ENCODE measurements at places on chromosomes 6 and 20. TPM values are rescaled to one million over a fixed set of nuclear protein-coding genes. Genes with fewer than 3 reads are reported as not detected.
A peak's percentile ranks its signal among the peaks of the same experiment; 100 is the strongest.

DNA sequence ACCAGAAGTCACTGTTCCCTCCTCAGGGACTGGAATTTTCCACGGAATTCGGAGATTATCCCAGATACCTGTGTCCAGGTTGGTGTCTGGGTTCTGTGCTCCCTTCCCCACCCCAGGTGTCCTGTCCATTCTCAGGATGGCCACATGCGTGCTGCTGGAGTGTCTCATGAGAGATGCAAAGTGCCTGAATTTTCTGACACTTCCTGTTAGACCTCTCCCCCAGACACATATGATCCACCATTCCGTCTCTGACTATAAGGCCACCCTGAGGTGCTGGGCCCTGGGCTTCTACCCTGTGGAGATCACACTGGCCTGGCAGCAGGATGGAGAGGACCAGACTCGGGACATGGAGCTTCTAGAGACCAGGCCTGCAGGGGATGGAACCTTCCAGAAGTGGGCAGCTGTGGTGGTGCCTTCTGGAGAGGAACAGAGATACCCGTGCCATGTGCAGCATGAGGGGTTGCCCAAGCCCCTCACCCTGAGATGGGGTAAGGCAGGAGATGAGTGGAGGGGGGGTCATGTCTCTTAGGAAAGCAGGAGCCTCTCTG is 14.4 kb upstream of the HLA-A start:
- H3K27ac ChIP-seq, result no peak overlapping the region
- no peak for DNase-seq
- H3K4me1 ChIP-seq, result peaks cover 20% of the 10 kb centered on the region
- H3K36me3 ChIP-seq, result peaks cover 25% of the 10 kb centered on the region
- H3K27me3 ChIP-seq, result no peaks in the 10 kb centered on the region

GRCh38 chr6:106243261-106243660 is 82.3 kb downstream of the ATG5 start:
- H3K4me3 ChIP-seq, result no peak overlapping the region
- DNase-seq, result no peak
- H3K36me3 ChIP-seq, result no peaks in the 10 kb centered on the region
- H3K27ac ChIP-seq, result no peak overlapping the region

- H3K36me3 ChIP-seq, result no peaks in the 10 kb centered on the region
- no peak overlapping the region for H3K27ac ChIP-seq
- H3K4me3 ChIP-seq, result no peak overlapping the region
- DNase-seq, result no peak
Measured at GRCh38 chr20:32067234-32067821, 15.3 kb downstream of the HCK start.

DNA sequence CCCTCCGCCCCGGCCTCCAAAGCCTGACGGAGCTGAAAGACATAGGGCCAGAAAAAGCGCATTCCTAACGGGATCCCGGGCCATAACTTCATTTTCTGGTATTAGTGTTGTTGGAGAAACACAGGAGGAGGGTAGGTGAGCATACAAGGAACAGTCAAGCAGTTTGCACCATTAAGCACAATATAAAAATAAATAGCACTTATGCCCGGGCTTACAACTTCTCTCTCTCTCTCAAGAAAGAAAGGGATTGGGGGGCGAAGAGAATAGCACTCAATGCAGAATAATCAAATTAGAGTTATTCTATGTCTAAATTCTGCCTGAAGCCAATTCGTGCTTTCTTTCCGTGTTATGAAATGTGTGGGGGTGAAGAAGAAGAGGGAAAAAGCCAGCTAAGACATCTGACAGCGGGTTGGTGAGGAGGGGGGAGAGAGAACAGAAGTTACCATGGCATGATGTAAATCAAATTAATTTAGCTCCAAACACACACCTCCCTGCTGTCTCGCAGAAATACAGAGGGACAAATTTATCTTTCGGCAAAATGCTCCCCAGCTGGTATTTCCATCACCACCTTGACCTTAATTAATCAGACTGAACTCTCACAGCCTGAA is 508 bp upstream of the METTL24 start:
- H3K4me3 ChIP-seq, result peak overlapping the region; percentile 27
- H3K36me3 ChIP-seq, result peaks cover 5% of the 10 kb centered on the region
- DNase-seq, result no peak
- no peak overlapping the region for H3K27ac ChIP-seq

DNA sequence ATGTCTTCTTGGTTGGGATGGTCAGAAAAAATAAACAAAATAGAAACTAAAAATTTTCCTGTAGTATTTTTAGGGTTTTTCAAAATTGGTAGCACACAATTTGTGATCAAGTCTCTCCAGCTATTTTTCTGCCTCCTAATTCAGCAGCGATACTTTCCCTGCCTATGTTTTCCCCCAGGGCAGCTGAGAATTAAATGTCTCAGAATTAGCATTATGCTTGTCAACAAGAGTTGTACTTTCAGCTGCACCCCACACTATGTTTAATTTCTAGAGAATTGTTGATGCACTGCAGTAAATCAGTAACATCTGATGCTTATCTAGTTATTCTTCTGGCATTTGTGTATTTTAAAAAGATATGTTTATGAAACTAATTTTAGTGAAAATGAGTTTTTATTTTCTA is 34.2 kb upstream of the ZNF337 start:
- H3K27me3 ChIP-seq, result no peaks in the 10 kb centered on the region
- no peaks in the 10 kb centered on the region for H3K36me3 ChIP-seq
- no peak overlapping the region for H3K4me3 ChIP-seq
- H3K27ac ChIP-seq, result no peak overlapping the region

Gene TUBB1
- total RNA-seq, result not detected

Gene FAM83C
- not detected for total RNA-seq

- H3K4me3 ChIP-seq, result no peak overlapping the region
- no peak for DNase-seq
- no peak overlapping the region for H3K27ac ChIP-seq
Measured at GRCh38 chr20:35502352-35502751, 27.1 kb downstream of the C20orf173 start.

Gene GID8
- total RNA-seq, result 64.6 TPM

- DNase-seq, result no peak
- no peak overlapping the region for H3K4me3 ChIP-seq
- peaks cover 51% of the 10 kb centered on the region for H3K27me3 ChIP-seq
- no peaks in the 10 kb centered on the region for H3K36me3 ChIP-seq
- H3K4me1 ChIP-seq, result no peaks in the 10 kb centered on the region
- no peak overlapping the region for H3K27ac ChIP-seq
Measured at GRCh38 chr20:4835244-4836177, 113.8 kb downstream of the PRND start.

- H3K27me3 ChIP-seq, result no peaks in the 10 kb centered on the region
- no peak overlapping the region for H3K27ac ChIP-seq
- no peaks in the 10 kb centered on the region for H3K36me3 ChIP-seq
Measured at GRCh38 chr20:16381444-16381843, 191.8 kb downstream of the KIF16B start.

Gene POU3F2
- total RNA-seq, result not detected

Gene OXT
- not detected for total RNA-seq

- H3K4me3 ChIP-seq, result peak overlapping the region; percentile 75
- no peaks in the 10 kb centered on the region for H3K27me3 ChIP-seq
Measured at GRCh38 chr6:26311385-26312095, 53.5 kb upstream of the BTN3A2 start.

DNA sequence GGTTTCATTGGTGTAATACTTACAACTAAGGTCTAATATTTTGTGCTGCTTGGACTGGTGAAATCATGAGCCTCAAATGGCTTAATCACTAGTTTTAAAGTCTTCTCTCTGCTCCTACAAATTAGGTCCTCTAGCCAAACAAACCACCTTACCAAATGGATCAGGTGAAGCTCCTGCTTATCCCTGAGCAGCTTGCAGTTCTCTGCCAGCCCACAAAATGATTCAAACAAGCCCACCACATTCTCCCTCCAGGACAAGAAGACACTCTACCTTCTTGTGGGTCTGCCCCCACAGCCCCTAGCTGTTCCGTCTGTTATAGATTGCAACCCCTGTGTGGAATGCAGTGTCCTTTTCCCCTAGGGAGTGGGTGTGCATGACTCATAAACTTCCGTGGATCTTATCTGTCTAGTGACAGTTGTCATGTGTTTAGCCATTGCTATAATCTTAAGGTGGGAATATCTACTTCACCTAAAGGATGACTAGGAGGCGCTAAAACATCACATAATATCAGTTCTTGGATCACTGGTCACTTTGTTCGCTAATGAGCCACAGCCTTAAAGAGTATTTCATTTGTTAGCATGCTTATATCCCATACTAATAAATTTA is 940.5 kb upstream of the MANEA start:
- H3K36me3 ChIP-seq, result no peaks in the 10 kb centered on the region
- H3K4me3 ChIP-seq, result no peak overlapping the region
- no peaks in the 10 kb centered on the region for H3K27me3 ChIP-seq
- peaks cover 6% of the 10 kb centered on the region for H3K4me1 ChIP-seq
- no peak for DNase-seq

- H3K27ac ChIP-seq, result no peak overlapping the region
- H3K4me1 ChIP-seq, result no peaks in the 10 kb centered on the region
- no peaks in the 10 kb centered on the region for H3K27me3 ChIP-seq
- no peaks in the 10 kb centered on the region for H3K36me3 ChIP-seq
Measured at GRCh38 chr6:163804991-163805390, 390.5 kb downstream of the QKI start.

- H3K4me1 ChIP-seq, result peaks cover 18% of the 10 kb centered on the region
- no peak overlapping the region for H3K4me3 ChIP-seq
Measured at GRCh38 chr6:84809455-84809854, 45.1 kb upstream of the TBX18 start.

DNA sequence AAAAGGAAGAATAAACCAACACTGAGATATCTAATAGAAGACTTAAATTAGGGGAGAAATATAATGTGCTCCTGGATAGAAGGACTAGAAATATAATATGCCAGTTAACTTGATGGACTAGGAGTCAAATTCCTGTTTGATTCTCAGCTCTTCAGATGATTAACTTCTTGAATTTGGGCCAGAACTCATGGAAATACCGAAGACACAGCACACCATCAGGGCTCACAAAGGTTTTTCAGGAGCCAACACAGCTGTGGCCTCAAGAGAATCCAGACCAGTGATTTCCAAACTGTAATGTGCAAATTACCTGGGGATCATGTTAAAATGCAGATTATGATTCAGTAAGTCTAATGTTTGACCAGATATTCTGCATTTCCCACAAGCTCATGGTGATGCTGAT is 33.8 kb upstream of the LRRC1 start:
- no peak overlapping the region for H3K4me3 ChIP-seq
- H3K27ac ChIP-seq, result no peak overlapping the region
- no peaks in the 10 kb centered on the region for H3K27me3 ChIP-seq
- H3K36me3 ChIP-seq, result no peaks in the 10 kb centered on the region

DNA sequence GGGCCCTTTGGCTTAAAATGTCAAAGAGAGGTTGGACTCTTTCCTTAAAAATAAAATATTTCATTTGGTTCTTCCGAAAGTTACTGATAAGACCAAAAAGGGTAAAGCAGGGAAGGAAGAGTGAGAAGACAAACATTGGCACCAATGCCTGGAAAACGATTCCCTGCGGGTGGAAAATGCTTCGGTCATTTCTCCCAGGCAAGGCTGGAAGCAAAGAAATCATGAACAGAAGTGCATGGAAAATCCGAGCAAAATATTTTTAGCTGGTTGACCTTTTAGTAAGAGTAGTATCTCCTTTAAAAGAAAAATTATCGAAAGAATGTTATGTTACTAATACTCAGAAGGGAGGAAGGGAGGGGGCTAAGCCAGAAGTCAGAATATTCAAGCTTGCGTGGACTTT is 62.7 kb downstream of the TMEM170B start:
- no peak overlapping the region for H3K27ac ChIP-seq
- peaks cover 5% of the 10 kb centered on the region for H3K36me3 ChIP-seq
- H3K4me1 ChIP-seq, result peaks cover 35% of the 10 kb centered on the region
- H3K4me3 ChIP-seq, result no peak overlapping the region
- DNase-seq, result no peak

GRCh38 chr20:47137231-47137870 is 219.1 kb downstream of the ZMYND8 start:
- no peak overlapping the region for H3K4me3 ChIP-seq
- no peak overlapping the region for H3K27ac ChIP-seq
- H3K36me3 ChIP-seq, result no peaks in the 10 kb centered on the region
- H3K27me3 ChIP-seq, result no peaks in the 10 kb centered on the region
- DNase-seq, result no peak

- peak overlapping the region; percentile 91 for H3K4me3 ChIP-seq
- H3K4me1 ChIP-seq, result peaks cover 40% of the 10 kb centered on the region
- H3K27me3 ChIP-seq, result peaks cover 34% of the 10 kb centered on the region
- peaks cover 61% of the 10 kb centered on the region for H3K36me3 ChIP-seq
- peak overlapping the region; percentile 100 for H3K27ac ChIP-seq
Measured at GRCh38 chr20:37526238-37526838, 1.3 kb downstream of the BLCAP start.

Gene PTPRK
- total RNA-seq, result 265 TPM

Gene PTGIS
- total RNA-seq, result 0.26 TPM

Gene NOX3
- not detected for total RNA-seq

- no peak for DNase-seq
- no peaks in the 10 kb centered on the region for H3K4me1 ChIP-seq
- no peaks in the 10 kb centered on the region for H3K36me3 ChIP-seq
- H3K27me3 ChIP-seq, result no peaks in the 10 kb centered on the region
- H3K27ac ChIP-seq, result no peak overlapping the region
Measured at GRCh38 chr20:21693322-21693721, 12.1 kb upstream of the PAX1 start.

- H3K4me1 ChIP-seq, result no peaks in the 10 kb centered on the region
- no peak for DNase-seq
- H3K4me3 ChIP-seq, result no peak overlapping the region
Measured at GRCh38 chr20:5096463-5096862, 23.3 kb downstream of the PCNA start.

Gene SRSF12
- 1.7 TPM for total RNA-seq

DNA sequence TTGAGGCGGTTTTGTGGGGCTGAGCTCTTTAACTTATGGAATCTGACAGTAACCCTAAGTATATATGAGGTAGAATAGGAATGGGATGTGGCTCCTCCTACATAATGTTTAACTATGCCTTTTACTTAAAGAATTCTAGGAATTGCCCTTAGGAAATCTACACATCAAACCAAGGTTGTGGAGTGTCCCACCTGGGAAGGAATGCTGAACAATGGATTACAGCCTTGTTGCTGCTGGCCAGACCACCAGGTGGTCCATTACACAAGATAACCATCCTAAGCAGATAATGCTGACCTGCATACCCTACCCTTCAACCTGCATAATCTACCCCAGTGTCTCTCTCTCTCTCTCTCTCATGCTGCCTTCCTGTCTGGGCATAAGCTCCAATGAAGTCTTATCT is 35.0 kb upstream of the SLC22A16 start:
- no peak overlapping the region for H3K4me3 ChIP-seq
- DNase-seq, result no peak
- H3K4me1 ChIP-seq, result peaks cover 48% of the 10 kb centered on the region
- no peaks in the 10 kb centered on the region for H3K27me3 ChIP-seq
- H3K27ac ChIP-seq, result peak overlapping the region; percentile 22

All from Calu3 (cell line).